ENCODE measurements at places on chromosomes 1 and 21.

- DNase-seq, result no peak
Measured at GRCh38 chr21:32817208-32817607, 45.7 kb upstream of the PAXBP1 start.

DNA sequence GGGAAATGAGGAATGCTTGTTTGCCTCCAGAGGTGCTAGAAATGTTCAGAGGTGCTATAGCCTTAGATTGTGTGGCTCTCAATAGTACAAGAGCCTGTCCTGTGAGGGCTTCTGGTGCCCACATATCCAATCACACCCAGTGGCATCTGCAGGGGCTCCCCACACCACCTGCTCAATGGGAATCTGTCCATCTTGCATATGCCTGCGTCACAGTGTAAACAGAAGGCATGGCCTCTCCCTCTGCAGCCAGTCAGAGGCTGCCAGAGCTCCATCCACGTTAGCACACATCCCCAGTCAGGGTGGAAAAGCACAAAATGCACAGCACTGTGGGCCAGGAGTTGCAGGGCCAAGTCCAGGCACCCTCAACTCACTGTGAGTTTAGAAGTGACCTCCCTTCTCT lies 113.6 kb upstream of the GRIK3 start:
- DNase-seq, result no peak

DNA sequence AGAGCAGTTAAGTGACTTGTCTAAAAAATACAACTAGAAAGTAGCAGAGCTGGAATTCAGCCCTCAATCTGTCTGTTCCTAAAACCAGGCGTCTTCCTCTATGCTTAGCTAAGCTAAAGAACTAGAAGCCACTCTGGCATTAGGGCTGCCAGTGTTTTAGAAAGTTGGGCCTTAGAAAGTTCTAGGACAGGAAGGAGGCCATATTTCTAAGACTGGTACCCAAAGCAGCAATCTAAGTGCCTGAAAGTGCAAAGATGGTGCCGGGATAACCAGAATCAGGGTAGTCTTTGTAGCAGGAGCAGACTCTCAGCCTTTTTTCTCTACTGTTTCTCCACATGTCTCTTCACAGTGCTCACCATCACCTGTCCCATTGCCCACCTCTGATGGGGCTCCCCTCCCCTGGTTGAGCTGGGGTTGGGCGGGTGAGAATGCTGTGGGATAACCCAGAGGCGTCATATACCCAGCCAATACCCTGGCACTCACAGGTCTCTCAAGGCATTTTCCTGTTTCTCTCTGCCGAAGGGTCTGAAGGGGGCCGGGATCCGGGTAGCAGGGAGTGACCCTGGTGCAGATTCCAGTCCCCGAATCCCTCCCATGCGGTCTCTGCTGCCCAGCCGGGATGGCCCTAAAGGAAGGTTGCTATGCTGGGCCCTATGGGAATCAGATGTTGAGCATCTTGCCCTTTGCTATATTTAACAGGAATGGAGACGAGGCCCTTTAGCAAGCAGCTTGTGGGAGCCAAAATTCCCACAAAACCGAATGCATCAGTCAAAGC lies 1.1 kb upstream of the RCSD1 start:
- DNase-seq, result no peak

DNA sequence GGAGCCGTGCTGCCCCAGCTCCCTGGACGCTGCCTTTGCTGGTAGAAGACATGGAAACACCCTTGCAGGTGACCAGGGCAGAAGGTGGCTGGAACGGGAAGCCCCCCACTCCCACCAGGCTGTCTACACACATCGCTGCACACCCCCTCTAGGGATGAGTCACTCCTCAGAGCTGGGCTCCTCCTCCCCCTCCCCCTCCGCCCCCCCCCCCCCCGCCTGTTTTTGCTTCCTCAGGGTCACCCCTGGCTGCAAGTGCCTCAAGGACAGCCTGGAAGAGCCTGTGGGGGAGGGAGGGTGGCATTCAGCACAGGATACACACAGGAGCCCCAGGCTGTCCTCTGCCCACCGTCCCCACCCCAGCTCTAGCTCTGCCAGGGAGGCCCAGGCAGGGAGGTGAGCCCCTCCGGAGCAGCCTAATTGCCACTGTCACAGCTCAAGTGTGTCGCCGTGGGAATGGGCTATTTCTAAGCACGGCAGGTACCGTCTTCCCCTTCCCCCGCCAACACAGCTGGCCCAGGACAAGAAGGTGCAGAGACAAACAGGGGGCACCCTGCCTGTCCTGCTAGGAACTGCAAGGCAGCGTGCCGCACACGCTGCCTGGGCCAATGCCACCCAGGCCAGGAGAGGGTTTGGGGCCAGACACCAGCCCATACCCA lies 2.5 kb downstream of the FNDC10 start:
- no peak for DNase-seq

DNA sequence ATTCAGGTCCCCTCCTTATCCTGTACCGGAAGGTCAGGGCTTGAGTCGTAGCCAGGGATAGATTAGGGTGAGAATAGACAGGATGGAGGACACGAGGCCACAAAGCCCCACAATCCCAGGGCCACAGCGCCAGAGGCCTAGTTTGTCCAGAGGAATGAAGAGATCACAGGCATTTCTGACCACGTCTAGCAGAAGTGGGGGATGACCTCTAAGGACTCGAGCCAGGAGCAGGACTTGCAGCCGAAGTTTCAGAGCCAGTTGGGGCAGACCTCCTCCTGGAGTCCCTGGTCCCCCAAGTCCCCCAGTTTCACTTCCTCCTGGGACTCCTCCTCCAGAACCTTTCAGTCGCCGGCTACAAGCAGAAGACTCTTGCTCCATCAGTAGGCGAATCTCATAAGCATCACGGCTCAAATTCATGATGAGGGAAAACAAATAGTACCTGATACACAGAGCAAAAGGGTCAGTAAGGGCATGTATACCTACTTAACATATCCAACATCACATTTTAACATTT lies 2.3 kb upstream of the ITGA10 start:
- no peak for DNase-seq
